ENCODE measurements at places on chromosomes 13 and 19.

GRCh38 chr13:114102521-114103288, 29.7 kb downstream of the RASA3 start:
- no peak for DNase-seq

DNA sequence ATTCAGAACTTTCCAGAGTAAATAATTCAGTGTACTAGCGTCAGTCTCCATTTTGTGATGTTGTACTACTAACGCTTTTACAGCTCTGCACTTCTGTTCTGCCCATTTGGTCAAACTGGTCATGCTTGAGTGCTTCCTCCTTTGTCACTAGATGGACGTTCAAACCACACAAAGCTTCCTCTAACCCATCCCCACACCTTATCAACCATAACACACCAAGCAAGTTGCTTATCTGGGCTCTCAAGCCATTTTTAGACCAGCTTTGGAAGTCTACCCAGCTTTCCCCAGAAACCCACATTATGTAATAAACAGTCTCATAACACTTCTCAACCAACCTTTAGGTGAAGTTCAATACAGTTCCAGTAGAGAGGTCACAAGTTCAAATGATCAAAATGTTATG, 2.3 kb upstream of the ZNF347 start:
- no peak for DNase-seq

GRCh38 chr13:66159511-66159910, 1070.6 kb downstream of the PCDH9 start:
- no peak for DNase-seq

DNA sequence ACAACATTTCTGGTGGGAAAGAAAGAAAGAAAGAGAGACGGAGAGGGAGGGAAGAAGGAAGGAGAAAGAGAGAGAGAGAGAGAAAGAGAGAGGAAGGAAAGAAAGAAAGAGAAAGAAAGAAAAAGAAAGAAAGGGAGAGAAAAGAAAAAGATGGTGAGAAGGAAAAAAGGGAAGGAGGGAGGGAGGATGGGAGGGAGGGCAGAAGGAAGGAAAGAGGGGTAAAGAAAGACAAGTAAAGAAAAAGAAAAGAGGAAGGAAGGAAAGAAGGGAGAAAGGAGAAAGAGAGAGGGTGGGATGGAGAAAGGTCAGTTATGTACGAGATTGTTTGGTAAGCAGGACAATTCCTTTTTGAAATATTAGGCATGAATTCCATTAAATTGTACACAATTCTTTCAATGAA, 145.3 kb downstream of the SPRY2 start:
- DNase-seq, result no peak

GRCh38 chr19:41705393-41706174, 2.8 kb upstream of the CEACAM5 start:
- no peak for DNase-seq

GRCh38 chr19:49889038-49889686, 7.5 kb downstream of the IL4I1 start:
- no peak for DNase-seq

- DNase-seq, result no peak
Observed at GRCh38 chr13:48576448-48577010, 43.6 kb upstream of the RCBTB2 start.

- DNase-seq, result no peak
Observed at GRCh38 chr13:43794416-43794815, 7.6 kb upstream of the ENOX1 start.

DNA sequence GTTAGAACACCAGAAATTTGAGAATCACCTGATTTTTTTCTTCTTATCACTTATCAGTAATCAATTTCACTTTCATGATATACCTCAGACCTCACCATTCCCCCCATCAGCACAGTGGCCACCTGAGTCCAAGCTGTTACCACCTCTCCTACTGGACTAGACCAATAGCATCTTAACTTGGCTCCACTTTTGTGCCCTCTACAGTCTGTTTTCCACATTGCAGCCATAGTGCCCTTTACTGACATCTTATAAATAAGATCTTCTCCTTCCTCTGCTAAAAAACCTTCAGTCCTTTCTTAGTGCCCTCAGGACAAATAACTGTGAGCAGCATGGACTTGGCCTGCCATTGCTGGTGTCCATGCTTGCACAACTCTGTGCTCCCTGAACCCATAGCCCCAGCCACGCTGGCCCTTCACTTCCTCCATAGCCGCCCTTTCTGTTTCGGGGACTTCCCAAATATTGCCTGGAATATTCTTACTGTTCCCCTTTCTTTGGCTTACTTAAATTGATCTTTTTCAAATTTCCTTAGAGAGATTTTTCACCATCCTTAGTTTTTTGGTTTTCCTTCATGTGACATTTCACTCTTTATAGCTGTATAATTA, 380.8 kb downstream of the LMO7 start:
- no peak for DNase-seq

- DNase-seq, result no peak
Observed at GRCh38 chr13:28357911-28358433, 137.0 kb downstream of the FLT1 start.

DNA sequence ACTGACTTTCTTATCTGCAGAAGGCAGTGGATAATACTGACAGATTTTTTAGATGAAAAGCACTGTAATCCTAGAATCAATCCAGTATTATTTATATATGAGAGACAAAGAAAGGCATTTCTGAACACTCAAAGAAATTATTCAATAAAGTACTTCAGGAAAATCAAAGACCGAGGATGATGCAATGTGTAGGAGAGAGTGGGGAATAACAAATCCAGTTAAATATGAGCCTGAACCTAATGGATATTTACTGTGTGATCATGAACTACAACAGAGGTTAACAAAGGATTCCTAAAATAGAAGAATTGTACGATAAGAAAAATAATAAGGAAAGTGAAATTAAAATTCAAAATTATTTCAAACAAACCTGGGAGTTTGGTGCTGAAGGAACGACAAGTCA, 69.3 kb downstream of the ANKRD10 start:
- no peak for DNase-seq

DNA sequence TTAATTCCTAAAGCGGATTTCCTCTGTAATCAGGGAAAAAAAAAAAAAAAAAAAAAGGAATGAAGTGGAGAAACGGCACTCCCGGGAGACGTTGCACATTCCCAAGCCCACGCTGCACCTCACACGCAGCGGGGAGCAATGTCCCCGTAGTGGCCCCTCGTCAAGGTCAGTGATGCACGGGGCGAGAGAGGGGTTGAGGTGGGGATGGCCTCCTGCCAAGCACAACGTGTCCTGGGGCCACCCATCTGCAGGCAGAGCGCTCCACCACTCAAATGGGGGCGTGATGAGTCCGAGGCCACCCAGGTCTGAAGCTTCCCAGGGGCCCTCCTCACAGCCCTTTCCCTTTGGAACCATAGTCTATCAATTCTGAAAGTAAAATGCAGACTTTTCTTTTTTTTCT, 15.1 kb downstream of the PLK5 start:
- DNase-seq, result no peak

DNA sequence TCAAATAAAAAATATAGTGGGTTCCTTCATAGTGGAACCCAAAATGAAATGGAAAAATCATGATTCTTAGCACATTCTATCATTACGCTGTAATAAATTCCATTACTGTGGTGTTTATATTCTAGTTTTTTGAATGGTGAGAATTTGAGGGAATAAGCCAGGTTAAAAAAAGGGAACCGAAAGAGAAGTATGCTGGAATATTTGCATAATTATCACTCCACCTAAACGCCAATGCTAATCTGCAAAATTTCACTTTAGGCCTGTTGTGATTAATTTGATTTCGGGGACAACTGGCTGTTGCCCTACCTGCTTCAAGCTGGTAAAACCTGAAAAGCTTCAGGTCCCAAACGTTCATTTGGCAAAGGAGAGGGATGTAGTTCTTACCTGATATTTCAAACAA, 32.1 kb upstream of the SCEL start:
- DNase-seq, result no peak

DNA sequence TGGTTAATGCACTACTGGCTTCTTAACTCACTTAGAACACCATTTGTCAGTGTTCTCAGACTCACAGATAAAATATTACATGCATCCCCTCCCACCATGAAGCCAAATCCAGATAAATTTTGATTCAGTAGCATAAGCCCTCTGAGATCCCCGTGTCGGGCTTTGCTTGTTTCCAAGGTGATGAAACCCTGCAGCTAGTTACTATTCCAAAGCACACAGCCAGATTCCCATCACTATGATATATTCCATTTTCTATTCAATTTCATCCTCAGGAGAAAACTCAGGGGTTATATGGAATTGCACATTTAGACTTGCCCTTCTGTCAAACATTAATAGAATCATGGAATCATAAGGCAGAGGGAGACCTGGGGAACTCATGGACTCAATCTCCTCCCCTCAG, 9.4 kb upstream of the FAM124A start:
- DNase-seq, result no peak

DNA sequence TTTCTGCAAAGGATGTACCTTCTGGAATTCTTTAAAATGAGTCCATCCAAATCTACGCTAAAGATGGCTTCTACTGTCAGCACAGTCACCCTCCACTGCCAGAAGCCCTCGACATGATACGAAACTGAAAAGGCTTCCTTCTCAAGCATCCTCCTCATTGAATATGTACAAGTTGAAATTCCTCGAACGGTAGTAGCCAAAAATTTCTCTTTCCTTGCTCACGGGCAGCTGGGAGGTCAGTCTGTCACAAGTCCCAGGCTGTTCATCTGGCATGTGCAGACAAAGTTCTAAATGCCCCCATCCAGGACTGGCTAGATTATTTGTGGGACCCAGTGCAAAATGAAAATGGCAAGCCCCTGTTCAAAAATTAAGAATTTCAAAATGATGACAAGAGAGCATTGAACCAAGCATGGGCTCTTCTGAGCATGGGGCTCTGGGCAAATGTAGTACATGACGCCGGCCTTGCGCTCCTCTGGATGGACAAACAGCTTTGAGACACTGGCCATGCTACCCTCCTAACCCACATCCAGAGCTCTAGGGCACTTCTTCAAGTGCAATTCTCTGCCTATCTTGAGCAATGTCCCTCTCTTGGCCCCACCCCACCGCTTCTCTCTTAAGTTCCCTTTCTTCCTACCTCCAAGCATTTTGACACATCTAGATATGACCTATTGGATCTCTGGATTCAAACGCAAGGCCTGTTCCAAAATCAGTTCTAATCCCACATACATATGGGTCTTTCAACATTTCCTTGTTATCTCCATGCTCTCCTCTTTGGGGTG, 78.9 kb upstream of the FLT1 start:
- no peak for DNase-seq

- no peak for DNase-seq
Observed at GRCh38 chr13:20679879-20680278, 23.6 kb upstream of the IL17D start.

GRCh38 chr13:40485611-40486517, 180.6 kb downstream of the FOXO1 start:
- peak; percentile 46 for DNase-seq

GRCh38 chr13:100349594-100349993, 239.0 kb downstream of the GGACT start:
- DNase-seq, result no peak

DNA sequence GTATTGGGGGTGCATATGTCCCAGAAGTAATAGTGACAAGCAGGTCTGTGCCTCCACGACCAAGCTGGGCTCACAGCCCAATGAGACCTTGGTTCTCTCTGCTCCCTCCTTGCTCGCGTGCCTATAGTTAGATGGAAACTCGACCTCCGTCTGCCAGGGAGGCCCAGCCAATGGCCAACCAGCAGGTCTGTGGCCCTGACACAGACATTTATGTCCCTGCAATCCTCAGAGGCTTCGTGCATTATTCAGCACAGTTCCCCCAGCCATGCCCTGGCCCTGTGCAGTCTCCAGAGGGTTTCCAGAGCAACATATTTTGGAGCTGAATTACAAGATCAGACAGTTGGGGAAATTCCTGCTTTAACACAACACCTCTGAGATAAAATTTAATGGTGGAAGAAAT, 105.1 kb downstream of the UQCRFS1 start:
- no peak for DNase-seq

- DNase-seq, result no peak
Observed at GRCh38 chr13:44170731-44171130, 202.9 kb upstream of the SERP2 start.

DNA sequence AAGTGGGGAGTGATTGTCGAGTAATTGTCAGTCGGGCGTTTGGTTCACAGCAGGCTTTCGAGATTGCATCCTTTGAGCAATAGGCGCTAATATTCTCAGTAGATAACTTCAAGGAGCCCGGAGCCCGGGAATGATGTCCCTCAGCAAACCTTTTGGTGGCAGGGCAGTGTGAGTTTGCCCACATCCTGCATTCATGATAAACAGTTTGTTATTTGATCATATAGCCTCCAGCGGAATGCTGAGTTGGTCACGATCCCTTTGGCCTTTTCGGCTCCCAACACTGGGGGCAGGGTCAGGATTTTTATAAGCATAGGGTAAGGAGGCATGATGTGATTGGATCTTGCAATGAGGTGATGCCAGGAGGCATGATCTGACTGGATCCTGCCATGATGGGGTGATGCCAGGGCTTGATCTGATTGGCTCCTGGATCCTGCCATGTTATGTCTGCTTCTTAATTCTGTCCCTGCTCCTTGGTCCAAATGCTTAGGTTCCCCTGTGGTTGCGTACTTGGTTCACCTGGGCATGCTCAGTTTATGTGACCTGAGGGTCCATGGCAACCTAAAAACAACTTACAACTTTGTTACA, 38.2 kb upstream of the IGSF23 start:
- no peak for DNase-seq

GRCh38 chr19:2791876-2792275, 6.6 kb downstream of the THOP1 start:
- DNase-seq, result no peak

DNA sequence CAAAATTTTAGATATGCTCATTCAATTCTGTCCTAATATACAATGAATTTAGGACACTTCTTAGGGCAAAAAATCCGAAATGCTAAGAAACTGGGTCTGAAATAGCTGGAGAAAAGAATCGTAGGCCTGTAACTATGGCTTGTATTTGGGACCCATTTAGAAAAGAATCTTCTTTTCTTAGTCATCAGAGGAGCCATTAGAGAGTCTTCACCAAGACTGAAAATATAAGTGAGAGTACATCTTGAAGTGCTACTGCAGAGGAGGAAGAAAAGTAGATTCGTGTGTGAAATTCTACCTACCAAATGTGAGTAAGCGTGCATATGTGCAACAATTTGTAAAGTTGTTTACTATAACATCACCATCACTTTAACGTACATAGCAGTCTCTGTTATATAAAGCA, 8.8 kb upstream of the DACH1 start:
- DNase-seq, result no peak

- peak; percentile 63 for DNase-seq
Observed at GRCh38 chr13:113153810-113154748, 4.4 kb upstream of the PROZ start.

DNA sequence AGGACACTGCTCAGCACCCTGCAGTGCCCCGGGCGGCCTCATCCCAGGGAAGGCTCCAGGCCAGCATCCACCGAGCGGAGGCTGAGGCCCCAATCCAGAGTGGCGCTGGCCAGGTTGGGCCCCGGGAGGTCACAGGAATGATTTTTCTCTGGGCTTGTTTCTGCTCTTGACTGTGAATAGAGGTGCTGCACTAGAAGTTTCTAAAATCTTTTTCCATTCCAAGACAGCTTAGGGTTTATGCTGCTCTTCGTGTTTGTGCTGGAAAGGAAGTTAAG, 15.1 kb downstream of the KDM4B start:
- no peak for DNase-seq

- no peak for DNase-seq
Observed at GRCh38 chr19:56138069-56138468, 3.0 kb upstream of the ZNF444 start.

GRCh38 chr19:16518061-16518460, 21.9 kb downstream of the C19orf44 start:
- no peak for DNase-seq

Measured in stimulated activated CD4-positive, alpha-beta T cell treated with anti-CD3 and anti-CD28 coated beads, Interleukin-2, amount 100 ng/mL, for 4 hours (primary cell).